ENCODE measurements at places on chromosomes 1 and 21.

GRCh38 chr1:30232288-30232899 lies 491.0 kb downstream of the MATN1 start:
- no peaks in the 10 kb centered on the region for H3K36me3 ChIP-seq
- no peak overlapping the region for H3K4me3 ChIP-seq

GRCh38 chr1:150083907-150084306 lies 16.3 kb downstream of the VPS45 start:
- no peak for DNase-seq
- no peak overlapping the region for H3K27ac ChIP-seq
- H3K36me3 ChIP-seq, result peaks cover 8% of the 10 kb centered on the region
- H3K27me3 ChIP-seq, result no peaks in the 10 kb centered on the region
- H3K4me3 ChIP-seq, result no peak overlapping the region

GRCh38 chr21:29718081-29718815 lies 221.5 kb downstream of the GRIK1 start:
- no peaks in the 10 kb centered on the region for H3K4me1 ChIP-seq
- no peaks in the 10 kb centered on the region for H3K27me3 ChIP-seq
- H3K36me3 ChIP-seq, result no peaks in the 10 kb centered on the region
- no peak overlapping the region for H3K27ac ChIP-seq
- no peak for DNase-seq

DNA sequence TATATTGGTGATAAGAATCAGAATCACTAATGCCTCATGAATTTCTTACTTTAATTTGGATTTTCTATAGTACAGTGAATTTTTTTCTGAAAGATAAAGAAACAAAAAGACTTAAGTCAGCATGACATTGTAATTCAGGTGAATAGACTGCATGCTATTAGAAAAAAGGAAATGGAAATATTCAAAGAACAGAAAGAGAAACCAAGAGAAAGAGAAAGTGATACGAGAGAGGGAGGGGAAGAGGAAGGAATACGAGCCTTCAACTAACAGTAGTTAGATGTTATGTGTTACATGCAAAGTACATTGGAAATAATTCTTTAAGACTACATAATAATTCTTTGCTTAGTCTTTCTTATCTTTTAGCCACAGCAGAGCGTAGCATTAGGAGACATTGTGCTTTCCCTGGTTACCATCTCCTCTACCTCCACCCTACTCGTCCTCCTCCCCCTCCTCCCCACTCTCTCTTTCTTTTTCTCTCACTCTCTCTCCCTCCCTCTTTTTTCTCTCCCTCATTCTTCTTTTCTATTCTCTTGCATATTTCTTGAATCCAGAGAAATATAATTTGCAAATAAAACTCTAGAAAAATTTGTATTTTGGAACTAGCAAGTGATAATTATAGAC lies 46.4 kb upstream of the ADGRL4 start:
- no peak overlapping the region for H3K27ac ChIP-seq
- H3K4me1 ChIP-seq, result no peaks in the 10 kb centered on the region
- no peaks in the 10 kb centered on the region for H3K27me3 ChIP-seq
- H3K36me3 ChIP-seq, result no peaks in the 10 kb centered on the region

GRCh38 chr1:117606649-117607430 lies 992 bp downstream of the TENT5C start:
- peak overlapping the region; percentile 86 for H3K4me3 ChIP-seq
- DNase-seq, result peak; percentile 70
- H3K27me3 ChIP-seq, result peaks cover 31% of the 10 kb centered on the region
- H3K4me1 ChIP-seq, result peaks cover 16% of the 10 kb centered on the region
- no peak overlapping the region for H3K27ac ChIP-seq

Data from mesenchymal stem cell (in vitro differentiated cells and primary cell).